ENCODE measurements at places on chromosomes 4 and X.

GRCh38 chr4:37973441-37973840 is 13.2 kb downstream of the PTTG2 start:
- no peak overlapping the region for H3K27ac ChIP-seq
- DNase-seq = no peak
- H3K4me1 ChIP-seq = peaks cover 17% of the 10 kb centered on the region
- H3K36me3 ChIP-seq = no peaks in the 10 kb centered on the region
- no peak overlapping the region for H3K4me3 ChIP-seq

- H3K27ac ChIP-seq = no peak overlapping the region
- H3K4me1 ChIP-seq = peaks cover 9% of the 10 kb centered on the region
- DNase-seq = no peak
- no peaks in the 10 kb centered on the region for H3K36me3 ChIP-seq
- no peak overlapping the region for H3K4me3 ChIP-seq
Observed at GRCh38 chrX:68343551-68343950, 89.7 kb downstream of the OPHN1 start.

DNA sequence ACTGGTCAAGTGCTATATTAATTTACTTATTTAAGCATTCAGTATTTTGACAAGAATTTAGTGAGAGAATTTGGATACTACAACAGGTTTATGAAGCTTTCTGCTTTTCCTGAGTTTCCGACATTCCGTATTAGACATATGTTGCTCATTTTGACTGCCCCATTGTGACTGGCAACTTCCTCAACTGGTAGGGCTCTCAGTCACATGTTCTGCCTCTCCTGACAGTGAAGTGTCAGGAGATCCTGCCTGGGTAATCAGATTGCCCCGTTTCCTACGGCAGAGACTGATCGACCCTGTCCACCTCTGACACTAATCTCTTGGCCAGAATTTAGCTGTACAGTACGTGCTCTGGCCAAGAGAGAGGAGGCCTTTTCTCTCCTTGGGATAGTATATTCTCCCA is 49.5 kb downstream of the CLNK start:
- H3K4me3 ChIP-seq = no peak overlapping the region
- no peaks in the 10 kb centered on the region for H3K4me1 ChIP-seq
- H3K27me3 ChIP-seq = no peaks in the 10 kb centered on the region
- DNase-seq = no peak
- no peaks in the 10 kb centered on the region for H3K36me3 ChIP-seq
- no peak overlapping the region for H3K27ac ChIP-seq

GRCh38 chrX:38426785-38427184 is 74.4 kb downstream of the OTC start:
- no peaks in the 10 kb centered on the region for H3K27me3 ChIP-seq
- no peak for DNase-seq
- H3K27ac ChIP-seq = no peak overlapping the region
- no peak overlapping the region for H3K4me3 ChIP-seq

DNA sequence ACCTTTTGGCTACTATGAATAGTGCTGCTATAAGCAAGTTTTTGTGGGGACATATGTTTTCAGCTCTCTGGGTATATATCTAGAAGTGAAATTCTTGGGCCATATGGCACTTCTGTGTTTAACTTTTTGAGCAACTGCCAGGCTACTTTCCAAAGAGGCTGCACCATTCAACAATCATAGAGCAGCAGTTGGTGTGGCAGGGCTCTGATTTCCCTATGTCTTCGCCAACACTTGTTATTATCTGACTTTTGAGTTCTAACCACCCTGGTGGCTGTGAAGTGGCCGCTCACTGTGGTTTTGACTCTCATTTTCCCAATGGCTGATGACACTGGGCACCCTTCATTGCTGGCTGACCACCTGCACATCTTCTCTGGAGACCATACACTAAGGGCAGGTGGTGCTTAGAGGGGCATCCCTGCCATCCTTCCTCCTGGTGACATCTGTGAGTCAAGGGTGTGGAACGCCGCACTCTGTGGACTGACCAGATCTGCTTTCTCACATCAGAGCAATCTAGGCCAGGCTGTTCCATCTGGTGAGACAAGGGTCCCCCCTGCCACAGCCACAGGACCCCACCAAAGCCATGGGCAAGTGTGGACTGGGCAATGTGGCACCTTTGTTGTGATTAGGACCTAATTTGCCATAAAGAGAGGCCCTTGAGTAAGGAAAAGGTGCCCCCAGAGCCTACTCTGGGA is 49.6 kb downstream of the ZFYVE28 start:
- peaks cover 15% of the 10 kb centered on the region for H3K4me1 ChIP-seq
- H3K36me3 ChIP-seq = no peaks in the 10 kb centered on the region
- peak; percentile 21 for DNase-seq

GRCh38 chr4:26208237-26208994 is 112.4 kb upstream of the RBPJ start:
- peaks cover 3% of the 10 kb centered on the region for H3K27me3 ChIP-seq
- H3K27ac ChIP-seq = no peak overlapping the region
- peaks cover 16% of the 10 kb centered on the region for H3K4me1 ChIP-seq
- no peaks in the 10 kb centered on the region for H3K36me3 ChIP-seq
- no peak for DNase-seq
- no peak overlapping the region for H3K4me3 ChIP-seq

- H3K4me3 ChIP-seq = no peak overlapping the region
- no peaks in the 10 kb centered on the region for H3K4me1 ChIP-seq
- DNase-seq = no peak
Observed at GRCh38 chr4:3786196-3786869, 20.1 kb downstream of the ADRA2C start.

- H3K4me1 ChIP-seq = peaks cover 53% of the 10 kb centered on the region
- H3K4me3 ChIP-seq = no peak overlapping the region
- DNase-seq = no peak
- H3K27me3 ChIP-seq = no peaks in the 10 kb centered on the region
Observed at GRCh38 chr4:88817740-88818139, 120.1 kb upstream of the NAP1L5 start.

DNA sequence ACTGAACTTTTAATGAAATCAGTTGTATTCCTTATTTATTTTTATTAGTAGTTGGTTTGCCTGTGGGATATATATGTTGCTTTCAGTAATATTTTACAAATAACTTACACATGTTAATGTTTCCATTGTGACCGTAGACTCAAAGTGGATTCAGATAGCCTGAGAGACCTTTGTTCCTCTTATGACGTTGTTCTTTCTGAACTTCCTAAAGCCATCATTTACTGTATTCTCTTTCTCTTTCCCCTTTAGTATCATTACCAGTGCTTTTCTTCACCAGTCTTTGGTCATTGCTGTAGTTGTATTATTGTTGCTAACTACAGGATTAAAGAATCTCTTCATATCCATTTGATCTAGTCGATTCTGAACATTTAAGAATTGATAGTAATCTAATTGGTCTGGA is 4.3 kb downstream of the STIM2 start:
- H3K27ac ChIP-seq = peak overlapping the region; percentile 50
- no peaks in the 10 kb centered on the region for H3K27me3 ChIP-seq
- H3K36me3 ChIP-seq = no peaks in the 10 kb centered on the region
- H3K4me1 ChIP-seq = peaks cover 77% of the 10 kb centered on the region
- no peak overlapping the region for H3K4me3 ChIP-seq

GRCh38 chrX:17441965-17442364 is 67.0 kb downstream of the NHS start:
- H3K36me3 ChIP-seq = no peaks in the 10 kb centered on the region
- H3K4me1 ChIP-seq = no peaks in the 10 kb centered on the region
- no peak overlapping the region for H3K4me3 ChIP-seq
- no peak for DNase-seq
- no peaks in the 10 kb centered on the region for H3K27me3 ChIP-seq

DNA sequence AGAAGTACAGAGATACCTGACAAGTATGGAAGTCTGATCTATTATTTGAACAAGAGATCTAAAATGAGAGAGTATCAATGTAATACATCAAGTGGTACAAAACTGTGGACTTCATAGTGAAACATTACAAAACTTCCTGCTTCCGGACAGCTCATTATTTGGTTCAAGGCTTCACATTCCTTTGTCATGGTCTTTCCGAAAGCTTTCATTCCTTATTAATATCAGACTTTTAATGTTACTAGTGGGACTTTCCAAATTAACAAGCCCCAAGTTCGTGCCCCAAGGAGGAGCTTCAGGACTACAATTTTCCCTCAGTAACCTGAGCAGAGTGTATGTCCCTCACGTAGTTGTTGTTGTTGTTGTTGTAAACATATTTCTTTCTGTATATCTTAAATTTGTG is 1.2 kb downstream of the CHIC2 start:
- no peaks in the 10 kb centered on the region for H3K27me3 ChIP-seq
- H3K27ac ChIP-seq = peak overlapping the region; percentile 97
- peaks cover 64% of the 10 kb centered on the region for H3K4me1 ChIP-seq
- H3K4me3 ChIP-seq = peak overlapping the region; percentile 90

DNA sequence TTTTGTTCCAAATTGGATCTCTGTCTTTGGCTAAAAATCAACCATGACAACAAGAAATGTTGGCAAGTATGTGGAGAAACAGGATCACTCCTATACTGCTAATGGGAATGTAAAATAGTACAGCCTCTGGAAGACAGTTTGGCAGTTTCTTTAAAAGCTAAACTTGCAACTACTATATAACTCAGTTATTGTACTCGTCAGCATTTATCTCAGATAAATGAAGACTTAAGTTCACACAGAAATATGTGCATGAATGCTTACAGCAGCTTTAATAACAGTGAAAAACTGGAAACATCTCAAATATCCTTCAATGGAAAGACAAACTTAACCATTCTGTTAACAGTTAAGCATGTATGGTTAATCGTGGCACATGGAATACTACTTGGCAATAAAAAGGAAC is 15.4 kb upstream of the HAND2 start:
- no peak overlapping the region for H3K27ac ChIP-seq
- no peak for DNase-seq
- no peak overlapping the region for H3K4me3 ChIP-seq
- H3K27me3 ChIP-seq = peaks cover 58% of the 10 kb centered on the region

- H3K4me3 ChIP-seq = no peak overlapping the region
- H3K36me3 ChIP-seq = peaks cover 4% of the 10 kb centered on the region
- H3K27me3 ChIP-seq = peaks cover 7% of the 10 kb centered on the region
- H3K27ac ChIP-seq = no peak overlapping the region
- no peak for DNase-seq
Observed at GRCh38 chr4:41640906-41641305, 102.9 kb downstream of the LIMCH1 start.

DNA sequence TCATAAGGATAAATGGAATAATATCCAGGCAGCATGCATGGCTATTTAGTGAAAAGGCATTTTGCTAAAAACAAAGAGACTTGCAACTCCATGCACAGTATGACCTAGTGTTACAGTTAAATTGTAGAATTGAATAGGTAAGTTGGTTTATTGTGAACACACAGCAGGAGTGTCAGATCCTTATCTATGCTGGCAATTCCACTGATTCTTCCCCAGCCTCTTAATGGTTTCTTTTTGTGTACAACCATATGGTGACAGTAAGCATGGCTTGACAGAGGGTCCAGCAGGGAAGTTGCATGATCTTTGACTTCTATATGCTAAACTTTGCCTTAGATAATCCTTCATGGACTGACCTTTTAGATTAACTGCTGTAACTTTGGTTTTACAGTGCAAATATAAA is 936.6 kb upstream of the EPHA5 start:
- no peak overlapping the region for H3K4me3 ChIP-seq
- no peaks in the 10 kb centered on the region for H3K27me3 ChIP-seq
- H3K36me3 ChIP-seq = no peaks in the 10 kb centered on the region
- no peak for DNase-seq
- no peaks in the 10 kb centered on the region for H3K4me1 ChIP-seq

GRCh38 chr4:158819942-158820786 is 51.3 kb downstream of the FNIP2 start:
- H3K27me3 ChIP-seq = no peaks in the 10 kb centered on the region
- no peak overlapping the region for H3K4me3 ChIP-seq
- H3K36me3 ChIP-seq = no peaks in the 10 kb centered on the region

Measured in lower lobe of right lung (tissue), 2 donors.